ENCODE measurements at places on chromosomes 13 and 19.

- DNase-seq = no peak
Measured at GRCh38 chr13:81140675-81141074, 799.7 kb upstream of the SPRY2 start.

DNA sequence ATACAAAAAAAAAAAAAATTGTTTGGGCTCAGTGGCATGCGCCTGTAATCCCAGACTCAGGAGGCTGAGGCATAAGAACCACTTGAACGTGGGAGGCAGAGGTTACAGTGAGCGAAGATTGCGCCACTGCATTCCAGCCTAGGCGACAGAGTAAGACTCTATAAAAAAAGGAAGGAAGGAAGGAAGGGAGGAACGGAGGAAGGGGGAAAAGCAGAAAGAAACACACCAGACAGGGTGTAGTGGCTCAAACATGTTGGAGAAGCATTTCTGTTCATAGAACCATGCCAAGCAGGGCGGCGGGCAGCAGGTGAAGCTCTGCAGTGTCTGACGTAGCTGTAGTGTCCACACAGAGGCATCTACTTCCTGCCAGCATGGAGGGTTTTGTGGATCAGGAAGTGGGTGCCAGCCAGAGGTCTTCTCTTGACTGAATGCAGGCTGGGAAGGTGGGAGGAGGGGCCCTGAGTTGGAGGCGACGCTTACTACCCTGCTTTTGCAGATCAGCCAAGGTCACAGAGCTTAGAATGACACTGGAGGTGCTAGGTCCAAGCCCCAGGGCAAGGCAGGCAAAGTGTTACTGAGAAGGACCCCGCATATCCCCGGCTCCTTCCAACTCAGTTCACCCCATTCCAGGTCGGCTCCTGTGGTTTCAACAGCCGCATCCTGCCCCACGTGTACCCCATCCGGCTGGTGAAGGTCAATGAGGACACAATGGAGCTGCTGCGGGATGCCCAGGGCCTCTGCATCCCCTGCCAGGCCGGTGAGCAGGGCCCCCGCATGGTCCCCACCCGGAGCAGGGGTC is 11.6 kb upstream of the PGLS start:
- DNase-seq = no peak

GRCh38 chr13:76470991-76471390 is 415.2 kb downstream of the KCTD12 start:
- DNase-seq = no peak

GRCh38 chr19:28351761-28352160 is 861.2 kb downstream of the UQCRFS1 start:
- DNase-seq = no peak

DNA sequence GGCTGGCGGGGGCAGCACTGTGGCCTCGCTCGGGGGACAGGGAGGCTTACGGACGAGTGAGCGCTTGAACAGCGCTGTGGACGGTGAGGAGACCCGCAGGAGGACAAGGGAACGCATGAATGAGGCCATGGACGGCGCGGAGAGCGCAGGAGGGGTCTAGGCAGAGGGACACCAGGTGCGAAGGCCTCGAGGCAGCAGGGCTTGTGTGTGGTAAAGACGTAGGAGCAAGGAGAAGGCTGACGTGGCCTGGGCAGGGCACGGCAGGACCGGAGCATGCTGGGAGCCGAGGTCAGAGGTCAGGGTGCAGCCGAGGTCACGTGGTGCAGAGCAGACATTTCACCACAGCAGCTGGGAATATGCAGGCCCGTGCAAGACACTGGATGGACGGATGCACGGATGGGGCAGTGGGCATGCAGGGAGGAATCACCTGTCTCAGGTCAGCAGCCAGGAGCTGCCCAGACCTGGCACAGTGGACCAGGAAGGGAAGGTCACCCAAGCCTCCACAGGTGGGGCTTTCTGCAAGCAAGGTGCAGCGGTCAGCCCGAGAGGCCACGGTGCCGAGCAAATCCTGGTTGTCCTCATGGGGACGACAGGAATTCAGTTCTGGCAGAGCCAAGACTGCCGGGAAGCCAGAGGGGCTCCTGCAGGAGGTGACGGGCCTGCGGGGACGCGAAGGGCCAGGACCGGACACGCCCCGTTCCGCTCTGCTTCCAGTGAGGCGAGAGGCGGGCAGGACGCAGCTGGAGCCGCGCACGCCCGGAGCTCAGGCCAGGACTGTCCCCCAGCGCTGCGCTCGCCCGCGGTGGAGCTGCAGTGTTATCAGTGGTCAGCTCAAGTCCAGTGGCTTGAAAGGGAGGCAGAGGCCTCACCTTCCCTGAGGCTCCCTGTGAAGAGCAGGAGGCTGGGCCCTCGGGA is 72.2 kb downstream of the RASA3 start:
- DNase-seq = no peak

DNA sequence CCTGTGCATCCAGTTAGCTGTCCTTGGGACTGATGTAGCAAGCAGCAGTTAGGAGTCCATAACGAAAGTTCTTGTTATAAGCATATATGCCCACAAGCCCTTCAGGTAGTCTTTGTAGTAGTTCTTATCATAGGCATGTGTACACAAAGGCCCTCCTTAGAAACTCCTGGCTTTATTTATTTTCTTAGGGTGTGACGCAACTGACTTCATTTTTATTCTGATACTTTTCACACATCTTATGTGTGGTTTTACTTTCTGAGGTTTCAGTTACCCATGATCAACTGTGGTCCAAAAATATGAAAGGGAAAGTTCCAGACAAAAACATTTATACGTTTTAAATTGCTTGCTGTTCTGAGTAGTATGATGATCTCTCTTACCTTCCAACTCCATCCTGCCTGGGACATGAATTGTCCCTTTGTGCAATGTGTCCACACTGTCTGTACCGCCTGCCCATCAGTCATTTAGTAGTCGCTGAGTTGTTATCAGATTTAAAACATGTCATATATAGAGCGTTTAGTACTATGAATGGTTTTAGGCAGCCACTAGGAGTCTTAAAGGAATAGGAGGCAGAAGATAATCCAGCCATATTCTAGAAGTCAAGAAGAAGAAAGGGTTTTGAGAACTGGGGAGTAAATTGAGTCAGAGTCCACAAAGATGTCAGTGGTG is 19.4 kb downstream of the GPC5 start:
- DNase-seq = no peak

DNA sequence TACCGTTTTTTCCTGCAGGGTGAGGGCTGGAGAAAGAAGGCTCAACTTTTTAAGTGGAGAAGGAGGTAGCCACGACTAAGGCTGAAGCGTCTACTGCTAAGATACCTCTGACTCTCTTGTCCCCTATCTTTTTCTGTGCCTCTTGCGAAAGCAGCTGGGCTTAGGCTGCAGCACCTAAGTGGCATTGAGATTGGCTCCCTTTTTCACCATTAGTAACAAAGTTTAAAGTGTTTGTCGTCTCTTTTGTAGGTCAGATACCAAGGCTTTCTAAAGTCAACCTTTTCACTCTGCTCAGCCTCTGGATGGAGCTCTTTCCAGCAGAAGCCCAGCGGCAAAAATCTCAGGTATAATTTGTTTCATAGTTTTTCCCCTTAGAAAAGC is 887 bp downstream of the CDADC1 start:
- no peak for DNase-seq

DNA sequence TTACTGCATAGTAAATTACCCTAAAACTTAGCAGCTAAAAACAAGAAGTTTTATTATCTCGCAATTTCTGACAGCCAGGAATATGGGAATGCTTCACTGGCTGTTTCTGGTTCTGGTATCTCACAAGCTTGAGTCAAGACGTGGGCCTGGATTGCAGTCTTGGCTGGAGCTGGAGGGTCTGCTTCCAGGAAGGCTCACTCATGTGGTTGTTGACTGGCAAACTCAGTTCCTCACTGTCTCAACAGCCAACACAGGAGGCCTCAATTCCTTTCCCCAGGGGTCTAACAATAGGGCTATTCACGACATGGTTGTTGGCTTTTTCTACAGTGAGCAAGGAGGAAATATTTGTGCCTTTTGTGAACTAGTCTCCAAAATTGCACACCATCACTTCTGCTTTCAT is 146.3 kb downstream of the GPC5 start:
- no peak for DNase-seq

DNA sequence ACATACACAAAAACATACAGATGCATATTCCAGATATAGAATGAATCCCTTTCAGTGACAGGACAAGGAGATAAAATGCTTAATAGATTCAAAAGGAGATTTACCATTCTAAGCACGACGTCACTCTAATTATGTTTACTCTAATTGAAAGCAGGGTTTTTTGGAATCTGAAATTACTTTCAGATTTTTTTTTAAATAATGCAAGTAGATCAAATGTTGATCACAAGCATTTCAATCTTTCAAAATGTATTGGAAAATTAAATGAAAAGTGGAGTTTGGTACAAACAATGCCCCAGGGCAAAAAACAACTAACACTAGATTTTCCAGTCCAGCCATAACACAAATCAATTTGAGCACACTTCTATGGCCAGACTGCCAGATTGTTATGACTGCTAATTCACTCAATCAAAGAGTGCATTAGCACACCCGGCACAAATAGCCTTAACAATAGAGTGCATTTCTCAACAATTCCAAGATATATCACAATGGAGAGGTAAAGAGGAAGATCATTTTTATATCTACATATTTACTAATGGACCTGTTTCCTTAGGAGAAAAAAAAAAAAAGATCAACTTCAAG is 4.3 kb upstream of the DACH1 start:
- no peak for DNase-seq

- DNase-seq = no peak
Measured at GRCh38 chr19:7986321-7987113, 18.9 kb downstream of the ELAVL1 start.

GRCh38 chr19:40650749-40651305 is 39.6 kb downstream of the NUMBL start:
- DNase-seq = no peak

DNA sequence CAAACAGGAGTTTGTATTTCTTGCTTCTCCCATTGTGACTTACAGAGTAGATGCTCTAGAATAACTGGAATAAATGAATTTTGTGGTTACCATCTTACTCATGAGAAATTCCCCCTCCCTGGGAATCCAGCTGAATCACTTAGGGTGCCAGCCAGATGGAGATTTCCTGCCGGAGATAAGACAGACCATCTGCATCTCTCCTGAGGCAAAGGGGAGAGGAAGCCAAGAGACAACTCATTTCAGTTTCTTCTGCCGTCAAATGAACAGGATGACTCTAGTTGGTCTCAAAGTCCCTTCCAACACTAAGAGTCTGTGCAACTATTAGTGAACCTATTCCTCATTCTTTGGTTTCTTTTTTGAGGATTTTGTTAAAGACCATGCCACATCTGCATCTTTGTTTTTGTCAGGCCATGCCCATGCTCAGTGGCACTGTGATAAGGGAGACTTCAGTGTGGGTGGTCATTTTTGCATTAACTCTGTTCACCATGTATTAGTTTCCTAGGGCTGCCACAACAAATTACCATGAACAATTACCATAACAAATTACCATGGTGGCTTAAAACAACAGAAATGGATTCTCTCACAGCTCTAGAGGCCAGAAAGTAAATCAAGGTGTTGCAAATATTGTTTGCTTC is 112.8 kb downstream of the NDFIP2 start:
- DNase-seq = no peak

DNA sequence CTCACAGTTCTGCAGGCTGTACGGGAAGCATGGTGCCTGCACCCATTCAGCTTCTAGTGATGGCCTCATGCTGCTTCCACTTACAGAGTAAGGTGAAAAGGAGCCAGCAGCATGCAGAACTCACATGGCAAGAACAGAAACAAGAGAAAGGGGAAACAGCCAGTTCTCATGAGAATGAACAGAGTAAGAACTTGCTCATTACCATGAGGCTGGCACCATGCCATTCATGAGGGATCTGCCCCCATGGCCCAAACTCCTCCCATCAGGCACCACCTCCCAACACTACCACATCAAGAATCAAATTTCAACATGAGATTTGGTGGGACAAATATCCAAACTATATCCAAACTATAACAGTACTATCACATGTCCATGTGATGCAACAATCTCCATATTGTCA is 72.1 kb downstream of the KATNAL1 start:
- no peak for DNase-seq

- DNase-seq = no peak
Measured at GRCh38 chr13:88704600-88705275, 1033.6 kb downstream of the SLITRK5 start.

GRCh38 chr13:48194379-48194754 is 38.6 kb upstream of the ITM2B start:
- no peak for DNase-seq

GRCh38 chr19:13985771-13986347 is 20.3 kb downstream of the RFX1 start:
- DNase-seq = no peak

DNA sequence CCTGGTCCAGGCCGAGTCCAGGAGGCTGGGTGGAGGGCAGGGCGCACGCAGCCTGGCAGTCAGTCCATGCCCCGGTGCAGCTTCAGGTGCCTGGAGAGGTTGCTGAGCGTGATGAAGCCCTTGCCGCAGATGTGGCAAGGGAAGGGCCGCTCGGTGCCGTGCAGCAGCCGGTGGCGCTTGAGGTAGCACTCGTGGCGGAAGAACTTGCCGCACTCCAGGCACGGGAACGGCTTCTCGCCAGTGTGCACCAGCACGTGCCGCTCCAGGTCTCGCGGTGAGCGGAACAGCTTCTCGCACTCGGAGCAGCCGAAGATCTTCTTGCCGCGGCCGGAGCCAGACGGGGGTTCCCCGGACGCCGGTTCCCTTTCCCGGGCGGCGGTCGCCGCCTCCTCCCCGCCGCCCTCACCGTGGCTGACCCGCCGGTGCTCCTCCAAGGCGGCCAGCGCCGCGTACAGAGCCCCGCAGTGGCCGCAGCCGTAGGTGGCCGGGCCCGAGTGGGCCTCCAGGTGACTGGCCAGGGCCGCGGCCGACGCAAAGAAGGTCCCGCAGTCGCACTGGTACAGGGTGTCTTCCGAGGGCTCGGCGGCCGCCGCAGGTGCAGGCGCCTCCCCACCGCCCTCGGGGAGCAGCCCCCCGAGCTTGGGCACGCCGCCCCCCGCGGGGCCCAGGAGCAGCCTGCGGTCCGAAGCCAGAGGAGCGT is 6.8 kb downstream of the FIZ1 start:
- DNase-seq = no peak

GRCh38 chr13:45678282-45678681 is 23.8 kb upstream of the CBY2 start:
- no peak for DNase-seq

DNA sequence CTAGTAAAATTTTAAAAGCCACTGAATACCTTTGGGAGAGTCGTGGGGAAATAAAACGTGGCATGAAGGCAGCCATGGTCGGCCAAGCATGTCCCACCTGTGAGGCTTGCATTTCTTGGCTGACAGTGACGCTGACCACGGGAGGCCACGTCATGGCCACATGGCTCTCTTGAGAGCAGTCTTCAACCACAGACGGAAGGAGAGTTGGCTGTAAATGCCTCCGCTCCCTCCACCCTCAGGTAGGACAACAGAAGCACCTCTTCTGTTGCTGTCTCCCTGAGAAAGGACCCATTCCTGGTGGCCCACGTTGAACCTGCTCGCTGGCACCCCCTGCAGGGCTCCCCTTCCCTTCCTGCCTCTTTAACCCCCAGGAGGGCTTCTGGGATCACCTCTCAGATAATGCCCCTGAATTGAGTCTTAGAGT is 10.6 kb upstream of the LRRC25 start:
- no peak for DNase-seq

DNA sequence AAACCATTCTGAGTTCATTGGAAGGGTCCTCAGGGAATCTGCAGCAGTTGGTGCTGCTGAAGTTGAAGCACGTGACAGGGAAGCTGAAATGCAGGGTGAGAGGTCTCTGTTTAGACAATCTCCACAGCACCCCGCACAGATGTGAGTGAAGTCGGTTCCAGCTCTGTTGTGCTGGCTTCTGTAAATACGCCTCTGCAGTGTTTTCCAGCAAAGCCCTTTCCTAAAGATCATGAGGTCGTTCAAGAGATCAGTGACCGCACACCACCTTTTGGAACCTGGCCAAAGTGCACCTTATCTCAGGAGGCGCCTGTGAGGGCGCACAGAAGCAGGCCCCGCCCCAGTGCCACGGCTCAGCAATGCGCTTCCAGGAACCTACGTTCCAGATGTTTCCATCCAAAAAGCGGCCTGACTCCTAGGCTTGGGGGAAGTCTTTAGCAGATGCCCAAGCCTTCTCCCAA is 10.8 kb downstream of the CUL4A start:
- DNase-seq = no peak

Measured in activated CD8-positive, alpha-beta memory T cell treated with anti-CD3 and anti-CD28 coated beads for 1 hour (primary cell).